ENCODE measurements at places on chromosomes 2 and 18.

DNA sequence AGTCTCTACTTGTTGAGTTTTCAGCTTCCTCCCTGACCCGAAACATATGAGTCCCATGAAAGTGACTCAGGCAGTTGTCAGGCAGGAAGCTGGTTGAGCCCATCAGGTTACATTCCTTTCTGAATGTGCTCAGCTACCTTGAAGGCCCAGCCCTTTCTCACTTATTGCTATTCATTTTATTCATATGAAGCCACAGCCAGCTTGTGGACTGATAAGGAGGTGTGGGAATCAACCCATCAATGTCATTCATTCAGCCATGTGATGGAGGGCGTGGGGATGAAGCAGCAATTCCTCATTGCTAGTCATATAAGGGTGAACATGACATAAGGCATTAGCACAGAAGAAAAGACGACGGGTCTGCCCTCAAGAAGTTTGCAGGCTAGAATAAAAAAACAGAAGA lies 5.3 kb upstream of the VPS4B start:
- DNase-seq, result peak; percentile 83

DNA sequence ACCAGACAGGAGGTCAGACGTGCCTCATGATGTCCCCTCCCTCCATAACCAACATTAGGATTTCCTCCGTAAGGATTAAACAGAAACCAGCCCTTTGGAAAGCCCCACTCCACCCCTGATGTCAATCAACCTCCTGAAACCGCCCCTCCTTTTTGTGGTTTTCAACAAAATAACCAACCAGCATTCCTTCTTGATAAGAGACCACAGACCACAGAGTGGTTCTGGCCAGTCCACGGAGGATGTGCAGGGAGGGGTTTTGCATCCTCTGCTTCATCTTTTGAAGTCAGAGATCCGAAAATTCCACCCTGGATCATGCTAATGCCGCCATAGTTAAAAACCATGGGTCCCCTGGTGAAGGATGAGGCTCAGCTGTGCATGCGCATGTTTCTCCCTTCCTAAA lies 180.0 kb upstream of the CCDC150 start:
- DNase-seq, result peak; percentile 86

GRCh38 chr2:46836295-46837111 lies 79.1 kb downstream of the MCFD2 start:
- no peak for DNase-seq

DNA sequence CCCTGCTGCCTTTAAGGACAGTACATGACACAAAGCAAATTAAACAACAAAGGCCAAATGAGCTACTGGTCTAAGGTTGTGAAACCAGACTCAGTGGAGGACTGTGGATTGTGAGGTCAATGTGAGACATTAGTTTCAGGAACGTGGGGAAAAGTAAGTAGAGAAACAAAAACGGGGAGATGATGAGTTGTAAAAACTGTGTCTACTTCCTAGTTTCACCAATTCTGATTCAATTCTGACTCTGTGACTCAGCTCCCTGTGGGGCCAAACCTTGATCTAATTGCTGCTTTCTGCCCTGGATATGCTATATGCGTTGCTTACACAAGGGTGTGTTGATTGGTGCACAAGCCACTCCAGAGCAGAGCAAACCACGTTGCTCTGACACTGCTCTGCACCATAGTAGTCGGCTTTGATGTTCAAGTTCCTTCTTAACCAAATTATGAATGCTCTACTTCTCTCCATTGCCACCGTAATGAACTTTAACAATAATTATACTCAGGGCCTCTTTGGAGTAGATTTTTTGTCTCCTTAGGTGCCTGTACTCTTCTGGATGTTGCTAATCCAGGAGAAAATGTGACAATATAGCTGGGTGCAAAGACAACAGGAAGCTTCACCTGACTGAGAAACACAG lies 1640.1 kb upstream of the CELF4 start:
- no peak for DNase-seq

DNA sequence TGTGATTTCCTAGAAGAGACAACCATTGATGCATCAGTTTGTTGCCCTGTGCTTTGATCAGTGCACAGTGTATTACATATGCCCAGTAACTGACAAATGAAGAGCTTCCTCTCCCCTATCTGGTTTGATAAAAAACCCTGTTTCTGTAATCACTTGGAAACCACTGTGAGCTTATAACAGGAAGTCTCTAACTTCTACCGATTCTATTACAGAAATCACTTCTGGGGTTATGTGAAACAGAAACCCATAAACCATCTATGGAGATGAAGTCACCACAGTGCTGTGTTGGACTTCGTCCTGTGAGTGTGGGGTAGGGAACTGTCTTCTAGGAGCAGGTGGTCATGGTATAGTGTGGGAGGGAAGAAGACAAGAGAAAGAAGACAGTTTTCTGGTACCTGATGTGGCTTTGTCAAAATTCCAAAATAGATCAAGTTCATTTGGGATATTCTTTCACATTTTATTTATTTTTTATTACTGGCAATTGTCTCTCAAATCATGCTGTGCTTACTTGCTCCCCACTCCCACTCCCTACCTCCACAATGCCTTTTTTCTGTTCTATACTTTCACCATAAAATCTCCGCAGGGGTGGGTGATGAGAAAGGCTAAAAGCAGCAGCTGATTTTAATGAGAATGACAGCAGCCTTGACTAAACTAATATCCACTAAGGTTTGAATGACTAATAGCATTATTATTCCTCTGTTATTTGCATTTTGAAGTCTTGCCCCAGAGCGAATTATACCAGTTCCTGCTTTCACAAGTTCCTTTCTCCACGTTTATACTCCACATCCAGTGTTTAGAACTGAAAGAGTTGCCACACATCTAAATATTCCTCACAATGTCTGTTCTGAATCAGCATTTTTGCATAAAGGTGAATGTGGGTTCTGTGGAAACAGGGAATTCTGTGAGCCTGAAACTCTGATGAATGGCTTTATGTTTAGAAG lies 41.7 kb upstream of the RND3 start:
- no peak for DNase-seq

All from hematopoietic multipotent progenitor cell treated with erythropoietin and hydrocortisone succinate and interleukin-3 and kit ligand, for 6 days (in vitro differentiated cells).